ENCODE measurements at places on chromosomes 5 and 9. TPM values are rescaled to one million over a fixed set of nuclear protein-coding genes. Genes with fewer than 3 reads are reported as not detected.

Gene PDE8B
- 7.7 TPM for polyA plus RNA-seq

Gene SIT1
- polyA plus RNA-seq = 0.30 TPM

Gene KIF12
- polyA plus RNA-seq = 177 TPM

Gene ANKRD33B
- polyA plus RNA-seq = 1.4 TPM

- DNase-seq = no peak
Observed at GRCh38 chr5:33934176-33934575, 2.0 kb upstream of the RXFP3 start.

GRCh38 chr5:71949772-71950171, 157.5 kb upstream of the MAP1B start:
- no peak for DNase-seq

- no peak for DNase-seq
Observed at GRCh38 chr9:132439153-132439552, 29.1 kb downstream of the CFAP77 start.

DNA sequence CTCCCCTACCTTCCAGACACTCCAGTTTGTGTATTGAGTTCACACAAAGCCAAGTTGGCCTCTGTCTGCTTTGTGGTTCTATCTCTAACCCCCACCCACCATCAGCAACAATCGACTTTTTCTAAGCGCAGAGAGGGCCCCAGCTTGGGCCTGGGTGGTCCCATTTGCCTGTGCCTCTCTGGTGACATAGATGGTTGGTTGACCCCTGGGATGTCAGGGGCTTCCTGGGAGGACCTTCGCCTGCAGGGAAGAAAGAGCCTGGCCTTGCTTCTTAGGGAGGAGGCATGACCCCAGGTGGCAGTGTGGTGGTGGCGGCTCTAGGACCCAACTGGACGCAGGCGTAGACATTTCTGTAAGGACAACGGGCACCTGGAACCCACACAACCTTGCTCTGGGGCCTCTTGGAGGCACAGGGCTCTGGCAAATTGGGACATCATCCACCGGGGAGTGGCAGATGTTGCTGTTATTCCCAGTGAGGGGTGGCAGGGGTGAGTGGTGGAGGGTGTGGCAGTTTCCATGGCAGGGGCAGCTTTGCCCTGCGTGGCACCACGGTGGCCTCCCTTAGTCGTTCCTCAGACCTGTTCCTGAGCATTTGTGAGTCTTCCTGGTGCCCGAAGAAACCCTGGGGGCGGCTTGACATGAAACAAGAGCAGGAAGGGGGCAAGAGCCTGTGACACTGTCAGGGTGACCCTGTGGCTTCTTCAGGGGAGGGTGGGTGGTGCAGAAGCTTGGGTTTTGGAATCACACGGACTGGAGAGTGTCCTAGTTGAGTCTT, 171.0 kb upstream of the IER5L start:
- no peak for DNase-seq

GRCh38 chr5:133456933-133457402, 155.4 kb downstream of the FSTL4 start:
- DNase-seq = no peak

DNA sequence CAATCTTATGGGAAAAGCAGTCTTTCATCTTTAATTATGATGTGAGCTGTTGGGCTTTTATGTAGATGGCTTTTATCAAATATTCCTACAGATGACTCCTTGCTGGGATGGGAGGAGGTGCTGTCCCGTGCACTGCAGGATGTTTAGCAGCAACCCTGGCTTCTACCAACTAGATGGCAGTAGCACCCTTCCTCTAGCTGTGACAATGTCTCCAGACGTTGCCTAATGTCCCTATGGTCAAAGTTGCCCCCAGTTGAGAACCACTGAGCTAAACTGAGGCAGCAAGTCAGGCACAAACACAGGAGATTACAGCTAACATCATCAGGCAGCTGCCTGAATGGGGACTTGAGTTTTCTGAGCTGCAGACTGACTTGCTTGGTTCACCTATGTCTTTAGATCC, 401.9 kb upstream of the PDE4D start:
- no peak for DNase-seq

DNA sequence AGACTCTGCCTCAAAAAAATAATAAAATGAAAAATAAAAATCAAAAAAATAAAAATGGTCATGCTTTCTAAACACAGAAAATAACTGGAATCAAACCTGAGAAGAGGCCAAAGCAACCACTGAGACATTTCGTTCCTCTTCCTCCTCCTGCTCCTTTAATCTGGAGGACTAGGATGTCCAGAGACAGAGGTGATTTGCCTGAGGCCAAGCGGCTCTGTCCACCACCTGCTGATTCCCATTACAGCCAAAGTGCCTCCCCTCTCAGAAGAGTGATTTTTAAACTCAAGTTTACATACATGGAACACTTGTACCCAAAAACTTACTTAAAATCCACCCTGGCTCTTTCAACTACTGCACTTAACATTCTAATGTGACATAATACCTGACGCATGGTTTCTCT, 65.6 kb downstream of the TLE1 start:
- DNase-seq = no peak

GRCh38 chr9:108991479-108991878, 21.8 kb downstream of the CTNNAL1 start:
- no peak for DNase-seq

- DNase-seq = no peak
Observed at GRCh38 chr9:115712981-115713380, 440.6 kb upstream of the PAPPA start.

DNA sequence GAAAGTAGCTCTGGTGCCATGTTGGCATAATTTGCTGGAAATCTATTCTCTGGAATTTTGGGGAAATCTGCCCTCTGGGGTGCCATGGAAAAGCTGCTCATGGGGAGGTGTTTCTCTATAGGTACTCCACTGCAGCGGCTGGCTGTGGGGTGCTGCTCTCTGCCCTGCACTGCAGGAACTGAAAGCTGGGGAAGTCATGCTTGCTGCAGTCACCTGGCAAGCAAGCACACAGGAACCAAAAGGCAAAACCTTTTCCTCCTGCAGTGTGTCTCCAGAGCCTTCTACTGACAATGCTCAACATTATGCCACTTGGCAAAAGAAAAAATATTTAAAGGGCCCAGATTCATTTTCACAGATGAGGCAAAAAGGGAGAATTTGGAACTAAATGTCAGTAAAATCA, 25.8 kb upstream of the CARNMT1 start:
- no peak for DNase-seq

GRCh38 chr9:96331236-96331947, 29.4 kb upstream of the HSD17B3 start:
- DNase-seq = no peak

DNA sequence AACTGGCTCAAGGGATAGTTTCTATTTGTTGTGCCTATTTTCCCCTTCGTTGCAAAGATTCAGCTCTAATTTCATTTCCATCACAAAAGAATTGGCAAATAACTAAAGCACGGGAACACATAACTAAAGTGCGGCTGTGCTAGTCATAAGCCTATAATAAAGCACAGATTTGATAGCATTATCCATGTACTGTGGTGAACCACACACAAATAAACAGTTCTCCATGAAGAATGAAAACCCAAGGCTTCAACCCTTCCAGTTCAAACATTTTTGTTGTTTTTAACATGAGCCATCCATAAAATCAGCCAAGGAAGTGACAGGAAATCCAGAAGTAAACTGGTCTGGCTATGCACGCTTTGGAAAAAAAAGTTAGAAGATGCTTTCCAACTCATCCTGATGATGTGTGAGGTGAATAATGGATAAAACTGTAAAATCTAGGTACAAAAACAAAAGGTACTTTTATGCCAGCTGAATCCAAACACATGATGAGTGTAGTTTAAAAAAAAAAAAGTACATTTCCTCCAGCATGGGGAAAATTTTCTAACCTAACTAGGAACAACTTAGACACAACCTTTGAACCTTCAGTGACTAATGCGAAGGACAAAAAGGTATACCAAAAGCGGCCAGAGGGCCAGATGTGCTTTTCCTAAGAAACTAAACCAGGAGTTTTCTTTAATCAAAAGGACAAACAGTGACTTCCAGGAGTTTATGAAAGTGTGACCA, 10.2 kb downstream of the ZNF608 start:
- DNase-seq = no peak

- no peak for DNase-seq
Observed at GRCh38 chr9:76545191-76545590, 86.2 kb downstream of the GCNT1 start.
